Forelimb muscle (tissue), 1 donor: ENCODE measurements at places on chromosomes 7 and 10. TPM values are rescaled to one million over a fixed set of nuclear protein-coding genes. Genes with fewer than 3 reads are reported as not detected.
A peak's percentile ranks its signal among the peaks of the same experiment; 100 is the strongest.

GRCh38 chr10:51683031-51683691 is 16.2 kb downstream of the CSTF2T start:
- no peak for DNase-seq

GRCh38 chr10:101704331-101704730 is 9.4 kb upstream of the FBXW4 start:
- DNase-seq, result no peak

- DNase-seq, result no peak
Observed at GRCh38 chr7:25619963-25620799, 391.9 kb upstream of the NPVF start.

- no peak for DNase-seq
Observed at GRCh38 chr10:26737730-26738129, 40.2 kb downstream of the PDSS1 start.

DNA sequence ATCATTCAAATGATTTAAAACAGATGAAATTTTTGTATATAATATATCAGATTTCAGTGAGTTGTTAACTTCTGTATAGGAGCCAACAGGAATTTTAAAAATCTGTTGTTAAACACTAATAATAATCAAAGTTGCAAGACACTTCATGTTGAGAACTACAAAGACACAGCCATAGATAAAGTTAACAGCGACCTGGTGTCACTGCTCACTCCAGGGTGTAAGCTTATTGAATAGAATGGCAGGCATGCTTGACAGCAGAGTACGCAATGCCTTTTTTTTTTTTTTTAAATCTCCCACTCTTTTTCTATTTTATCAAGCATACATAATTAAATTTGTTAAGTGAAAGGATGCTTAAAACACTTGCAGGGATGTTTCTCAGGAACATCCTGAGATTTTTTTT is 32.0 kb downstream of the PCDH15 start:
- no peak for DNase-seq

GRCh38 chr7:55073976-55074528 is 55.2 kb downstream of the EGFR start:
- no peak for DNase-seq

Gene SNX8
- polyA plus RNA-seq, result 29.2 TPM

GRCh38 chr7:42035210-42035609 is 201.8 kb downstream of the GLI3 start:
- no peak for DNase-seq

DNA sequence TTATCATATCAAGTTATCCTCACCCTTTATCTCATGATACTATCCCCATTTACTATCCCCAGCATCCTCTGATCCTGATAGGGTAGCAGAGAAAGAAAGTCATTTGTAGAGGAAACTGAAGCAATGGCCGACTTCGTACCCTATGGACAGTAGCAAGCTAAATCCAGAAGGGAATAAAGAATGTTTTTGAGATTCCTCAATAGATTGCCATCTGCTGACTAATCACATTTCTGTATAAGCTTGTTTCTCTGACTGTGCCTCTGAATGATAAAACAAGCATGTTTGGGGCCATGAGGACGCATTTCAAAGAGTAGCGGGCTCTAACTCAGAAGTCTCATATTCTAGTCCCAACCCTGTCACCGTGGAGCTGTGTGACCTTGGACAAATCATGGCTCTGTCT is 13.2 kb upstream of the FAM107B start:
- DNase-seq, result no peak

- DNase-seq, result no peak
Observed at GRCh38 chr7:128036226-128036940, 5.1 kb upstream of the LRRC4 start.

DNA sequence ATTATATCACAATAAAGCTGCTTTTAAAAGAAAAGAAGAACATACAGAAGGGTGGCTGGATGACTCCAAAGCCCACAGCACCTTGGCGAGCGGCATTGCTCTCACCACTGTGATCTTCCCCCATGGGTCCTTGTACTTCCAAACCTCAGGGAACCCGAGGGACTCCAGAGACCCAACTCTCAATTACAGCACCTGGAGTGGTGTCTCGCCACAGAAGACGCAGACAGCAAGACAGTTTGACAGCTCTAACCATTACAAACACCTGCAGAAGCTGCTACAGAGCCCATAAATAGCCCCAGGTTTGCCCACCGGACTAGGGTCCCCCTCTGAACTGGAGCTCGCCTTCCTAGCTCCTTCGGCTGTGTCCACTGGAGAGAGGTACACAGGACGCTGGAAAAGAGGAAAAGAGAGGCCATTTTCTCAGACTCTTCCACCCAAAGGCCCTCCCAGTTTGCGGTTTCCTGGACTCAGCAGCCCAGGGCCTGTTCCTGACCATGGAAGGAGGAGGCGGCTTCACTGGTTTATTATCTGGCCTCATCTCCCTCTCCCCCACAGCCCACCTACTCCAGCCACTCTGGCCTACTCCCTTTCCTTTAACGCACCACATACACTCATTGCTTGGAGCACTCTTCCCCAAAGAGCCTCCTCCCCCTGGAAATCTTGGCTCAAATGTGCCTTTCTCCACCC is 1.9 kb downstream of the PIK3AP1 start:
- DNase-seq, result no peak

Gene COL1A2
- polyA plus RNA-seq, result 3,345 TPM

- DNase-seq, result no peak
Observed at GRCh38 chr10:32049113-32049512, 7.1 kb downstream of the KIF5B start.

Gene LRIT1
- polyA plus RNA-seq, result not detected

Gene LOXL4
- polyA plus RNA-seq, result 9.5 TPM

GRCh38 chr10:48856855-48857254 is 82.8 kb downstream of the LRRC18 start:
- DNase-seq, result no peak

- DNase-seq, result no peak
Observed at GRCh38 chr7:157016352-157017041, 6.0 kb upstream of the MNX1 start.

- no peak for DNase-seq
Observed at GRCh38 chr10:22454634-22455033, 109.3 kb downstream of the SPAG6 start.

GRCh38 chr7:129742256-129742655 is 130.7 kb downstream of the NRF1 start:
- no peak for DNase-seq

DNA sequence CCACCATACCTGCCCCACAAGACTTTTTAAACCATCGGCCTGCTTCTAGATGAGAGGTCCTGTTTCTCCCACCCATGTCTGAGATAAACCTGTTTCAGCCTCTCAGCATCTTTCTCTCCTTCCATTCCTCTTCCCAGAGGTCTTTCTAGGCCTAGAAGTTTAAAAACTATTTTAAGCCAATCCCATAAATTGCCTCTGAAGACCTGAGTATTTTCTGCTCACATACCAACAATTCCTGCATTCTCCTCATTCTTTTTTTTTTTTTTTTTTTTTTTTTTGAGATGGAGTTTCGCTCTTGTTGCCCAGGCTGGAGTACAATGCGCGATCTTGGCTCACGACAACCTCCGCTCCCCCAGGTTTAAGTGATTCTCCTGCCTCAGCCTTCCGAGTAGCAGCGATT is 262.9 kb upstream of the AUTS2 start:
- no peak for DNase-seq

- DNase-seq, result peak; percentile 94
Observed at GRCh38 chr10:83539528-83540308, 599.6 kb upstream of the GHITM start.

DNA sequence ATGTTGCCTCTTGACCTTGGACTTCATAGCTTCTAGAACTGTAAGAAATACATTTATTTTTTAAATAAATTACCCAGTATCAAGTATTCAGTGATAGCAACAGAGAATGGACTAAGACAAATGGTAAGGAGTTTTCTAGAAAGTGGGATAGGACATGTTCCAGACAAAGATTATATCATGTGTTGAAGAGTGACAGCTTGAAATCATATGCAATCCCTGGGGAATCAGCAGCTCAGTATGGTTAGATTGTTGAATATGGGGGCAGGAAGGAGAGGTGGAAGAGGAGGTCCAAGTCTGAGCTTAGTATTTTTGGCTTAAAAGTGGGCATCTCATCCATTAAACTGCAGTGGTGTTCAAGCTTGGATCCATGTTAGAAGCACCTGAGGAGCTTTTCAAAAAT is 74.1 kb downstream of the ENTPD1 start:
- DNase-seq, result no peak

Gene HGF
- 5.0 TPM for polyA plus RNA-seq

DNA sequence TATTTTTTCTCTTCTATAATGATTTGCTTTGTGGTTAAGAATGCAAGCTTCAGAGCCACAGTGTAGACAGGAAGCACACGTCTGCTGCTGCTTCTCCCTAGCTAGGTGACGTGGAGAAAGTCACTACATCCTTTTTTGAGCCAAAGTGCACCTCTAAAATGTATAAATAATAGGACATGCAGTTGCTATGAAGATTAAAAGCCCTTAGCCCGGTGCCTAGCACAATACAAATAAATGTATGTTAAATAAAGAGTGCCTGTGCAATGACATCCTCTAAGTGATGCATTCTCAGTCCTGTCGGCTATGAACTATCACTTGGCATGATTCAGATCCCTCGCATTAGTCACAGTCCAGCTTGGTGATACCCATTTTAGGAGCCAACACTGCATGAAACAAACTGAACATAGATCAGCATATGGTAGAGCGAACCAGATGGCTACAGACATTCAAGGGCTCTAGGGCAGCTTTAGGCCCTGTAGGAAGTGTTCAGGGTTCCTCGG is 4.8 kb upstream of the TRDMT1 start:
- no peak for DNase-seq

DNA sequence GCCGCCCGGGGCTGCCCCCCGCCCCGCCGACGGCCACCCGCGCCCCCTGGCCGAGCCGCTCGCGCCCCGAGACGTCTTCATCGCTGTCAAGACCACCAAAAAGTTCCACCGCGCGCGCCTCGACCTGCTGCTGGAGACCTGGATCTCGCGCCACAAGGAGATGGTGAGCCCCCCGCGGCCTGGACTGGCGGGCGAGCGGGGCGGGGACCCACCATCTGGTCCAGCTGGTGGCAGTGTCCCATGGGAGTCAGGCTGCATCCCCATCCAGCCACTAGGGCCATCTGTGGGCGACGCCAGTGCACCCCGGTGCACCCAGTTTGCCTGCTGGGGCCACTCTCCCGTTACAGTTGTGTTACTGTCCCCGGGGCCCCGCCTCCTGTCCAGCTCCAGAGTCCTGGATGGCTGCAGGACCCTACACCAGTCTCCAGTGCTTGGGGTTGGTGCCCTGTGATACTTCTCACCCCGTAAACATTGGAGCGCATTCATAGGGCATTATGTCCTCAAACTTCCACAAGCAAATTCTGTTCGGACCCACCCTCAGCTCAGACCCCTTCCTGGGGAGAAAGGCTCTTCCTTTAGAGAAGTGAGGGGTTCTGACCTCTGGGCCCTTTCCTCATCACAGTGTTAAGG is 672 bp downstream of the LFNG start:
- DNase-seq, result no peak

Gene GSTO2
- polyA plus RNA-seq, result 0.99 TPM

DNA sequence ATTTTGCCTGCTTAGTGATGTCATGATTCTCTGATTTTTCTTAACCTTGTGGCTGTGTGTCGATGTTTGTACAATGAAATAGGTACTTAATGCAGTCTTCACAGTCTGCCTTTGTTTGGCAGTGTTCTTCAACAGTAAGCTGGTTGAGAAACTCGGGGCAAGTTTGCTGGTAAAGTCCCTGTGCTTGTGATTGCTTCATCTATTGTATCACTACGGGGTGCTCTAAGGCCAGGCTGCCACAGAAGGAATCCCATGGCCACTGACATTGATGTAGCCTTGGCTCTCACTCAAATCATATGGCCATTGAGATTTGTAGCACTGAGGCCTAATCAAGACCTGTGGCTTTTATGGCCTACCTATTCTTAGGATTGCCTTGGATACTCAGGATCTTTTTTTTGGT is 33.5 kb upstream of the PRSS37 start:
- DNase-seq, result no peak

Gene A1CF
- polyA plus RNA-seq, result 0.10 TPM

- DNase-seq, result no peak
Observed at GRCh38 chr7:123867225-123867624, 22.3 kb downstream of the HYAL4 start.
